ENCODE measurements at places on chromosomes 6 and 20.

- no peak for DNase-seq
Measured at GRCh38 chr6:168385858-168386735, 54.9 kb upstream of the SMOC2 start.

DNA sequence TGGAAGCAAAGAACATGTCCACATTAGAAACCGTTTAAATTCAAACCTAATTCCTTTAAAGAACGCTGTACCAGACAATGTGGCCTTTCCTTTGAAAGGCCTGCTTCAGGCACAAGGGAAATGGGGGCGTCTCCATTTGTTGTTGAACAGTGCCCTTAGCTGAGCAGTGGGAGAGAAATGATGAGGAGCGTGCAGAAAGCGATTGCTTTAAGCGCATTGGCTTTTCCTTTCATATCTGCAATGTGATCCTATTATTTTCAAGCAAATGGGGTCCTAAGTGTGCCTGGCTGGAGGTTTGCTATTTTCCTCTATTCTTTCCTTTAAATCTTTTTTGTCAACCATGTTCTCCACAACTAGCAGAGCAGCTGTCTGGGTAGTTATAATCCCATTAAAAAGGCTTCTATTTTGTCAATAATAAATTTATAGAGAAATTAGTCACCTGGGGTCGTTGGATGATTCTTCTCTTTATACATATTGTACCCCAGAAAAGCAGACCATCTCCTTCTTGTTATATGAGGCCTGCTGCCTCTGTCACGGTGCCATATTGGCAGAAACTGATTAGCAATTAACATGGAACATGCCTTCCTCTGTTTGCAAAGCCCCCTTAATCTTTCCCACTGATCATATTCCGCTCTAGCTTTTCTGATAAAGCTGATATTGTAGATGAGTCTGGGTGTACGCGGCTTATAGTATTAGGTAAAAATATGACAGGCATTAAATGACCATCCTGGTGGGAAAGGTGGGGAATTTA is 151.1 kb upstream of the JAG1 start:
- DNase-seq = no peak

- DNase-seq = no peak
Measured at GRCh38 chr6:98384334-98384733, 450.0 kb upstream of the POU3F2 start.

DNA sequence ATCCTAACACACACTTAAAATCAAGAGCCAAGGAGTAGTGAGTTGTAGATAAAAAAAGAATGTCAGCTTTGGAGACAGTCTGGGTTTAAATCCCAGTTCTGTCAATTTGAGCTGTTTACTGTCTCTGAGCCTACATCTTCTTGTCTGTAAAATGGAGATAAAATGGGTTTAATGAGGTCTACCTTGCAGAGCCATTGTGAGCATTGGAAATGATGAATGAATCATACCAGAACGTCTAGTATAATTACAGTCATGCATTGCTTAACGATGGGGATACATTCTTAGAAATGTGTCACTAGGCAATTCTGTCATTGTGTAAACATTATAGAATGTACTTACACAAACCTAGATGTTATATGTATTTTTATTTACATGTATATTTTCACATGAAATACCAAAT is 17.6 kb upstream of the SGK2 start:
- no peak for DNase-seq

DNA sequence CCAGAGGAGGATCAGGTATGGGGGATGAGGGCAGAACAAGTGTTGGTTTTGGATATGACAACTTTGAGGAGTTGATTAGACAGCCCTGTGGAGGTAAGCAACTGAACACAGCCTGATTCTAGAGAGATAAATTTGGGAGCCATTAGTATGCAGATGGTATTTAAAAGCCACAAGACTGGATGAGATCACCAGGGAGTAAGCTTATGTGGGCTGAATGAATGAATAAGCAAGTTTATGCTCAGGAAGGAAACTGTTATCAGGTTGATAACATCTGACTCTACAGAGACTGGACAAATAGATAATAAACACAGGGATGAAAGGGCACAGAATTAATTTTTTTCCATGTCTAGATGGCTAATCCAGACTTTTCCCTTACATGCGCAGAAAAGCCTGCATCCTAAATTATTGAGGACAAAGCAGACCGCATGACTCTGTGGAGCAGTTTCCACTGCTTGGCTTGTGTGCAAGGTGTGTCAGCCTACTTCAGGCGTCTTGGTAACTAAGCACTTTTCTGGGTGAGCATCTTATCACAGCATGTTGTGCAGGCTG is 150.6 kb downstream of the GJA10 start:
- DNase-seq = no peak

DNA sequence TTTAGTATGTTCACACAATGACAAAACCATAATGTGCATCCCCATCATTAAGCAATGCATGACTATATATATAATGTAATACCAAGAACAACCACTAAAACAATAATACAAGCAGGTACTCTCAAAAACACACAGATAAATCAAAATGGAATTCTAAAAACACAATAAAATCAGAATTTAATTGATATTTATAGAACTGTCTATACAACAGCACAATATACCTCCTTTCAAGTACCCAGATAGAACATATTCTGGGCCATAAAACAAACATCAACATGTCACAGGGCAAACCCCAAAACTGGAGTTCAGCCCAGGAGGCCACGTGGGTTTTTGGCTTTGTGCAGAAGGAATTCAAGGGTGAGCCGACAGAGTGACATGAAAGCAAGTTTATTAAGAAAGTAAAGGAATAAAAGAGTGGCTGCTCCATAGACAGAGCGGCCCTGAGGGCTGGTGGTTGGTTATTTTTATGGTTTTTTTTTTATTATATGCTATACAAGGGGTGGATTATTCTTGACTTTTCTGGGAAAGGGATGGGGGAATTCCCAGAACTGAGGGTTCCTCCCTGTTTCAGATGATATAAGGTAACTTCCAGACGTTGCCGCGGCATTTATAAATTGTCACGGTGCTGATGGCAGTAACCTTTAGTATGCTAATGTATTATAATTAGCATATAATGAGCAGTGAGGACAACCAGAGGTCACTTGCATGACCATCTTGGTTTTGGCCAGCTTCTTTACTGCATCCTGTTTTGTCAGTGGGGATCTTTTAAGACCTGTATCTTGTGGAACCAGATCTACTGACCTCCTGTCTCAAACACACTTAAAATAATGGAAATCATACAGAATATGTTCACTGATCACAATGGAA is 5.6 kb downstream of the RAB23 start:
- DNase-seq = no peak

DNA sequence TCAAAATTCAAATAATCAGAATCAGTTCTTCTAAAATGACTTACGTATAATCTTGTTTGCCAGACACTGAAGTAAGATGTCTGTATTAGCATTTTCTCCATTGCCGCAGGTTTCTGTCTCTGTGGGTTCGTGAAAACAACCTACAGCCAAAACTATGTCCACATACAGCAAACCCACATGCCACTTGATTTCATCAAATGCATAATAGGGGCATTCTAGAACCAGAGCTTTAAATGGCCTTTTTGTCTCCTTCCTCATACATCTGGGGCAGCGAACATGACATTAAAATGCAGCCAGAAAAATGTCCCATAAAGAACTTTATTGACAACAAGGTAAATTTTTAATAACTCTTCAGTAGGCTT is 90.2 kb upstream of the QKI start:
- no peak for DNase-seq

DNA sequence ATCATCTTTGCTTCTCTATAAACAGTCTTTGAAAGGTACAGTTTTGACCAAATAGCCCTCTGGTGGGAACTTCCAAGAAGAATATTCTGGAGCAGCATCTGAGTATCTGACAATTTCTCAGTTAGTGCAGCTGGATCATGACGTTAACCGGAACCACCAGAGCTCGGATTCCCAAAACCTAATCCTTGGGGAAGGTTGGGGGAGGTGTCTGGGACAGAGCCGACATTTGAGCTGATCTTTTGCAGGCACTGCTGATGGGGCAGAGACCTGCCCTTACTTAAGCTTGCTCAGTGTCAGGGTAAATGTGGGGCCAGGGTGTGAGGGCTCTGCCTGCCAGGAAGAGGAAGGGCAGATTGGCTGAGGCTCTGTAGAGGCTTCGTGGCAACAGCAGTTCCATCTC is 416.6 kb downstream of the DHX35 start:
- no peak for DNase-seq

DNA sequence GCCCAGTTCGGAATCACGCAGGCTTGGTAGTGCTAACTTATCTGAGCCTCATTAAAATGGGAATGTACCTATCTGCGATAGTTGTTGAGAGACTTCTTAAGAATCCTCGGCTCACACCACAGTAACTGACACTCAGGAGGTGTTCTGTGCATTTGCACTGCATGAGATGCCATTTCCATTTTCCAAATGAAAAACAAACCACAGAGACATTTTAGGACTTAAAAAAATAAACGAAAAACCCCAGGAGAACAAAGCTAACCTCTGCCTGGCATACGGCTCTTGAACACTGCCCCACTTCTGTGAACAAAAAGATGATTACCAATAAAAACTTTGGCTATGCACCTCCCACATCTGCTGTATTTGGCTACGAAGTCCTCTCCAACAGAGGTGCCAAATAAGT is 37.6 kb downstream of the BEND3 start:
- no peak for DNase-seq
